ENCODE measurements at places on chromosomes 6 and 20. TPM values are rescaled to one million over a fixed set of nuclear protein-coding genes. Genes with fewer than 3 reads are reported as not detected.

The ZNF133 gene
- 12.4 TPM for total RNA-seq

The CTAGE9 gene
- total RNA-seq, result not detected

The ACOT8 gene
- 18.7 TPM for total RNA-seq

The SYCP2 gene
- total RNA-seq, result 0.92 TPM

The RFX6 gene
- not detected for total RNA-seq

The TMEM244 gene
- total RNA-seq, result not detected

The SPATS1 gene
- total RNA-seq, result not detected

Measured in A549 treated with CpdA at 1 μM for 4 hours (cell line).